ENCODE measurements at places on chromosomes 2 and 18. TPM values are rescaled to one million over a fixed set of nuclear protein-coding genes. Genes with fewer than 3 reads are reported as not detected.

The NLRC4 gene
- total RNA-seq: 1.6 TPM

The NT5C1B gene
- total RNA-seq: not detected

The TSGA10 gene
- total RNA-seq: 9.9 TPM

The SLC9A4 gene
- not detected for total RNA-seq

The ZBTB7C gene
- not detected for total RNA-seq

The STK39 gene
- total RNA-seq: 30.2 TPM

The TANC1 gene
- not detected for total RNA-seq

The INHA gene
- not detected for total RNA-seq

The NEDD4L gene
- total RNA-seq: 12.0 TPM

The RGPD3 gene
- not detected for total RNA-seq

The CLEC4F gene
- not detected for total RNA-seq

The CNTNAP5 gene
- total RNA-seq: 0.25 TPM

The ATP6V1B1 gene
- total RNA-seq: not detected
